CD14-positive monocyte (primary cell): ENCODE measurements at places on chromosomes 7 and 10. TPM values are rescaled to one million over a fixed set of nuclear protein-coding genes. Genes with fewer than 3 reads are reported as not detected.

DNA sequence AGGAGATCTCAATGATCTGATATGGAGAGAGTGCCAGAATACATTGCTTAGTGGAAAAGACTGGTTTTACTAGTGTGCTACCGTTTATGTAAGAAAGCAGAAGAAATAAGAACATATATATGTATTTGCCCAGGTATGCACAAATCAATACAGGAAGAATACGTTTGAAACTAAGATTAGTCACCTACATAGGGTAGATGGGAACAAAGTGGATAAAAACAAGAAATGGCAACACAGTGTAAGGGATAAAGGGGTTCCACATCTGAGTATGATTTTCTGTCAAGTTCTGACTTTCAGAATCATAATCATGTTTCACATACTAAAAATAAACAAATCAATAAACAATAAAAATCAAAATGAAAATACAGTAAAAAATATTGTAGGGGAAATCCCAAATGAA is 148.6 kb upstream of the NAMPT start:
- H3K27ac ChIP-seq: no peak overlapping the region
- no peaks in the 10 kb centered on the region for H3K4me1 ChIP-seq
- no peaks in the 10 kb centered on the region for H3K27me3 ChIP-seq
- no peak overlapping the region for H3K4me3 ChIP-seq

DNA sequence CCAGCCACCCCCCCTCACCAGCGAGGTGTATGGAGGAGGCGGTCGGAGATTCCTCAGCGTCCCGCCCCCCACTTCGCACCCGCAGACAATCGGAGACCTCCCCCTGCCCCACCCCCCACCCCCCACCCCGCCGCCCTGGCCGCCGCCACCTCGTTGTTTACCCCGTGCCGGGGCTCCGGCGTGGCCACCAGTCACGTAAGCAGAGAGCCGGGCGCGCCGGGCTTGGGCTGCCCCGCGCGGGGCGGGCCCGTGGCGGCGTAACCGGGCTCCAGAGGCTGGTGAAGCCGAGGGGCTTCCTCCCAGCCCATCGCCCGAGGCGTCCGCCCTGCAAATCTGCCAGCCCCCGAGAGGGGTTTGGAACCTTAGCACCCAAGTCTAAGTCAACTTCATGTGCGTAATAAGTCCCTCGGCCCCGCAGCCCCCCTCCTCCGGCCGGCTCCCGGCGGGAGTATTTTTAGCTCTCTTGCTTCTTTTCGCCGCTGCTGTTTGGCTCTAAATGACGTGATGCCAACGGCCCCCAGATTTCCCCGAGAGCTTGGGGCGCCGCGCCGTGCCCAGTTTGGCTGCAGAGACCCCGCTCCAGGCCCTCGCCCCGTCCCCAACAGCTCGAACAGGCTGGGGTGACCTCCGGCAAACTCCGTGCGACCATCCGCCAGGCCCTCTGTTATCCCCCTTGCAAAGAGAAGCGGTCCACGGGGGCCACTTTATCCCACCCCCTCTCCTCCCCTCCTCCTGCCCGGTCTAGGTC is 2.7 kb downstream of the MXI1 start:
- H3K4me3 ChIP-seq: peak overlapping the region; percentile 45
- H3K4me1 ChIP-seq: peaks cover 63% of the 10 kb centered on the region
- DNase-seq: no peak
- peak overlapping the region; percentile 75 for H3K27ac ChIP-seq

DNA sequence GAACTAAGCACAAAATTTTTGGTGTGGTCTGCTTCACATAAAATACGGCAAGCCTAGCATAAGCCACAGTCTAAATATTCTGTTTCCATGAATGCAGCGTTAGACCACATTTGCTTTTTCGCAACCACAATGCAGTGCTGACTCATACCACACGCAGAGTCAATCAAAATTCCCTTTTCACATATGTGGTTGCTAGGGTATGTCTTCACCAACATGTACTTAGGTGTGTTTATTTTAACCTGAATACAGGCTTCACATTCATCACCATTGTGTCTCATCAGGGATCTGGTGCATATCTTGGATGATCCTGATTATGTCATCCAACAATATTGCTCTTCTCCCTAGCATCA is 90.8 kb downstream of the CHN2 start:
- DNase-seq: peak; percentile 56
- no peak overlapping the region for H3K27ac ChIP-seq
- peaks cover 3% of the 10 kb centered on the region for H3K36me3 ChIP-seq
- H3K4me3 ChIP-seq: no peak overlapping the region
- H3K4me1 ChIP-seq: peaks cover 42% of the 10 kb centered on the region
- H3K27me3 ChIP-seq: no peaks in the 10 kb centered on the region

GRCh38 chr7:77528368-77528767 is 8.7 kb upstream of the PTPN12 start:
- no peaks in the 10 kb centered on the region for H3K27me3 ChIP-seq
- H3K27ac ChIP-seq: no peak overlapping the region
- peaks cover 40% of the 10 kb centered on the region for H3K4me1 ChIP-seq
- no peak overlapping the region for H3K4me3 ChIP-seq

- no peaks in the 10 kb centered on the region for H3K27me3 ChIP-seq
- H3K36me3 ChIP-seq: no peaks in the 10 kb centered on the region
- no peak overlapping the region for H3K4me3 ChIP-seq
- H3K4me1 ChIP-seq: no peaks in the 10 kb centered on the region
- no peak for DNase-seq
Observed at GRCh38 chr7:36086571-36086970, 66.5 kb upstream of the EEPD1 start.

- no peaks in the 10 kb centered on the region for H3K36me3 ChIP-seq
- H3K4me1 ChIP-seq: peaks cover 27% of the 10 kb centered on the region
- H3K27ac ChIP-seq: no peak overlapping the region
- peak; percentile 14 for DNase-seq
- peaks cover 92% of the 10 kb centered on the region for H3K27me3 ChIP-seq
- peak overlapping the region; percentile 59 for H3K4me3 ChIP-seq
Observed at GRCh38 chr10:117165538-117166417, 27.7 kb upstream of the VAX1 start.

GRCh38 chr10:22573820-22574569 is 140.4 kb downstream of the PIP4K2A start:
- H3K36me3 ChIP-seq: peaks cover 66% of the 10 kb centered on the region
- DNase-seq: peak; percentile 21
- H3K27me3 ChIP-seq: no peaks in the 10 kb centered on the region
- no peak overlapping the region for H3K27ac ChIP-seq

GRCh38 chr10:72692994-72693781 is 1.2 kb downstream of the MCU start:
- peak overlapping the region; percentile 95 for H3K4me3 ChIP-seq
- H3K27me3 ChIP-seq: no peaks in the 10 kb centered on the region
- H3K4me1 ChIP-seq: peaks cover 37% of the 10 kb centered on the region
- DNase-seq: peak; percentile 4
- H3K27ac ChIP-seq: peak overlapping the region; percentile 71

DNA sequence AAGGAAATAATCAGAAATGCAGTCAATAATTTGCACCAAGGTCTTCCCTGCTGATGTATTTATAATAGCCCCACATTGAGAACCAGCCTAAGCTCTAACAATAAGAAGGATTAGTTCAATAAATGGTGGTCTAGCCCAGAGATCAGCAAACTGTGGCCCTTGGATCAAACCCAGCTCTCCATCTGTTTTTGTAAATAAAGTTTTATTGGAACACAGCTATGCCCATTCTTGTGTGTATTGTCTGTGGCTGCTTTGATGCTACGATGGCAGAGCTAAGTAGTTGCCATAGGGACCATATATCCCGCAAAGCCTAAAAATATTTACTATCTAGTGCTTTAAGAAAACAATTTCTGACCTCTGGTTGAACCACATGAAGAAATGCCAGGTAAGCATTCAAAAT is 154.9 kb downstream of the EMX2 start:
- H3K27ac ChIP-seq: no peak overlapping the region
- H3K4me3 ChIP-seq: no peak overlapping the region
- no peaks in the 10 kb centered on the region for H3K36me3 ChIP-seq
- H3K27me3 ChIP-seq: no peaks in the 10 kb centered on the region
- no peaks in the 10 kb centered on the region for H3K4me1 ChIP-seq

DNA sequence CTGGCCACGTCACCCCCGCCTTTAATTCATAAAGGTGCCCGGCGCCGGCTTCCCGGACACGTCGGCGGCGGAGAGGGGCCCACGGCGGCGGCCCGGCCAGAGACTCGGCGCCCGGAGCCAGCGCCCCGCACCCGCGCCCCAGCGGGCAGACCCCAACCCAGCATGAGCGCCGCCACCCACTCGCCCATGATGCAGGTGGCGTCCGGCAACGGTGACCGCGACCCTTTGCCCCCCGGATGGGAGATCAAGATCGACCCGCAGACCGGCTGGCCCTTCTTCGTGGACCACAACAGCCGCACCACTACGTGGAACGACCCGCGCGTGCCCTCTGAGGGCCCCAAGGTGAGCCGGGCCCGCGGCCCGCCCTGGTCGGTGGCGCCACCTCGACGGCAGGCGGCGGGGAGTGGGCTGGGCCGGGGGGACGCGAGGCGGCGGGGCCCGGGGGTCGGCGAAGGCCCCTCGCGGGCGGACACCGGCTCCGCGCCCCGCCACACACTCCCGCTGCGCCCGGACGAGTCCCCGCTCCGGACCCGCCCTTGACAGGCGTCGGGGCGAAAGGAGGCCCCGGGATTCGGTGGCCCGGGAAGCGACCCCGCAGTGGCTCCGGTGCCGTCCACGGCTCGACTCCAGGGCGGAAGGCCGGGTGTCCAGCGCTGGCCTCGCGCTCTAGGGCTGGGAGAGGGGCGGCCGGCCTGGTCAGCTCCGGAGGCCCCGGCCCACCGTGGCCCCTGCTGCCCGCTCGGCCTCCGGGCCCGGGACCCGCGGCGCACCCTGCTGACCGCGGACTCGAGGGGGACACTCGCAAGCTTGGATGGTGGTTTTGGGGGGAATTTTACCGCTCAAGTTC is 557 bp downstream of the BAG3 start:
- H3K4me3 ChIP-seq: peak overlapping the region; percentile 80
- no peak for DNase-seq
- peak overlapping the region; percentile 73 for H3K27ac ChIP-seq
- peaks cover 30% of the 10 kb centered on the region for H3K4me1 ChIP-seq
- no peaks in the 10 kb centered on the region for H3K36me3 ChIP-seq

GRCh38 chr10:7475046-7475911 is 64.4 kb upstream of the SFMBT2 start:
- no peak overlapping the region for H3K27ac ChIP-seq
- no peak for DNase-seq
- no peaks in the 10 kb centered on the region for H3K36me3 ChIP-seq
- no peak overlapping the region for H3K4me3 ChIP-seq
- peaks cover 40% of the 10 kb centered on the region for H3K4me1 ChIP-seq

DNA sequence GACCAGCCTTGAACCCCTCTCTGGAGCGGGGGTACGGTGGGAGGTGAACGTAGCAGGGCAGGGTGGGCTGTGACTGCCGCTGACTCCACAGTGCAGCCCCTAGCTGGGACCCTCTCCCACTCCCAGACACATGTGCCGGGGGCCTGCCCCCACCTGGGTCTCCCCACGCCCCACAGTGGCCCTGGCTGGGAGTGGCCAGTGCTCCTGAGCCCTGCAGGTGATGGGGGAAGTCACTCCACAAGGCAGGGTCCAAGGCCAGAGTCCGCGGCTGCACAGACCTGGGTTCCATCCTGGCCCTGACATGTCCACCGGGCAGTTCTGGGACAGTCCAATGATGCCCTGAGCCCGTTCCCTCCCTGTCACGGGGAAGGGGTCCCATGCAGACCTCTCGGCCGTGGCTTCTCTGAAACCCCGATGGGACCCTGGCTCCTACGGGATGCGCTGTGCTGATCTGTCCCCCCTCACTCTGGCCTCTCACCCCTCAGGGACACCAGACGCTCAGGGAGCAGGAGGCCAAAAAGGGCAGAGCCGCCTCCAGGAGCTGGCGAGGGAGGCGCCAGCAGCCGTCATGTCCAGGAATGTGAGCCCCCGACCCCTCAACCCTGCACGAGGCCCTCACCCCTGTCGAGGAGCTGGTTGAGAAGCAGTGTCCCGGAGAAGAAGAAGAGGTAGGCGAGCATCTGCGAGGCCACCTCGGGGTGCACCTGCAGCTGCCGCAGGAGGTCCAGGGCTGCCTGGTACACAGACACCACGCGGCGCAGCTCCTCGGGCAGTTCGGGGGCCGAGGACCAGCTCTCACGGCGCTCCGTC is 40.4 kb downstream of the AP5Z1 start:
- DNase-seq: no peak
- H3K27ac ChIP-seq: no peak overlapping the region
- H3K4me3 ChIP-seq: no peak overlapping the region
- no peaks in the 10 kb centered on the region for H3K36me3 ChIP-seq
- H3K27me3 ChIP-seq: no peaks in the 10 kb centered on the region

DNA sequence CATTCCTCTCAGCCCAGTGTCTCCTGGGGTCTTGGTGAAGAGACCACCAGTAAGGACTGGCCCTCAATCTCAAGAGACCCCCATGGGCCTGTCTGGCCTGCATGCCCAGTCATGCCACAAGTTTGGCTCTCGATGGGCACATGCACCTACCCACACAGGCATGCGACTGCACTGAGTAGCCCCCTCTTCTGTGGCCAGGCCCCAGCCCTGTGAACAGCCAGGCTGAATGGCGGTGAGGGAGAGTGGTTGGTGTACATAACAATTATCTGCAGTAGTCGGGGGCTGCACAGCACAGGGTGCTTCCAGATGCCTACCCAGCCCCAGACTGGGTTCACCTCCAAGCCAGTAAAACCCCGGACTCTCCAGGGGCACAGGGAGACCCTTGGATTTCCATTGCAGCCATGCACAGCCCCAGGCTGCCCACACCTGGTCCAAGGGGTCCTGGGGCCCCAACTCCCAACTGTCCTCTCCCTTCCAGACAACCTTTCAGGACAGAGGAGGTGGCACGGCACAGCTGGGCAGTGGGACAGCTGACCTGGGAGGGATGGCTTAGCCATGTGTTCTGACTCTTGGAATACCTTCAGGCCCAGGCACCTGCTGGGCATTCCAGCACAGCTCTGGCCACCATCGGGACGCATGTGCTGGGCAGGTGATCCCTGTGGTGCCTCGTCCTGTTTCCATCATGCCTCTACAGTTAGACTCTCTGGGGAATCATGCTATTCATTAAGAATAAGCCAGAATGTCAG is 21.0 kb upstream of the CSGALNACT2 start:
- no peak overlapping the region for H3K4me3 ChIP-seq
- no peaks in the 10 kb centered on the region for H3K27me3 ChIP-seq
- H3K27ac ChIP-seq: no peak overlapping the region
- no peak for DNase-seq
- H3K4me1 ChIP-seq: peaks cover 25% of the 10 kb centered on the region

The UBE2D1 gene
- polyA plus RNA-seq: 119 TPM

The PTN gene
- not detected for polyA plus RNA-seq

The ZC3HAV1L gene
- polyA plus RNA-seq: not detected

The PTER gene
- 3.8 and 7.4 TPM in 2 replicates for polyA plus RNA-seq

The VAX1 gene
- not detected in 2 replicates for polyA plus RNA-seq

The HOXA6 gene
- not detected in 2 replicates for polyA plus RNA-seq

The DDX50 gene
- polyA plus RNA-seq: 7.3 and 17.1 TPM in 2 replicates
